T-helper 2 cell treated with Interferon-gamma antibody and Interleukin-4, amounts not matched to agents 5 μg/mL and 100 μg/mL, for 36 hours (primary cell): ENCODE measurements at places on chromosomes 3 and 15.

DNA sequence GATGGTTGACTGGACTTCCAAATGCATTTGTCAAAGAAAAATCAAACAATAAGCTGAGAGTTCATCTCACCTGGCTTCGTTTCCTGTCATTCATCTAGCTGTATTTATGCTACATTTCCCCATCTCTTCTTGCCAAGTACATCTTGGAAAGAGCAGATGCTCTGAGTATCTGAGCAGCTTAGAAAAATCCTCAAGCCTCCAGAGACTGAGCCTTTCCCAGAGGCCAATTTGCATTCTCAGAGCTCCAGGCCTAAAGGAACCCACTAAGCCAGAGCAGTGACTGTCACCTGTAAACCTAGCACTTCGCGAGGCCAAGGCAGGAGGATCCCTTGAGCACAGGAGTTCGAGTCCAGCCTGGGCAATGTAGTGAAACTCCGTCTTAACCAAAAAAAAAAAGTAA, 100.5 kb downstream of the XXYLT1 start:
- no peak for DNase-seq

DNA sequence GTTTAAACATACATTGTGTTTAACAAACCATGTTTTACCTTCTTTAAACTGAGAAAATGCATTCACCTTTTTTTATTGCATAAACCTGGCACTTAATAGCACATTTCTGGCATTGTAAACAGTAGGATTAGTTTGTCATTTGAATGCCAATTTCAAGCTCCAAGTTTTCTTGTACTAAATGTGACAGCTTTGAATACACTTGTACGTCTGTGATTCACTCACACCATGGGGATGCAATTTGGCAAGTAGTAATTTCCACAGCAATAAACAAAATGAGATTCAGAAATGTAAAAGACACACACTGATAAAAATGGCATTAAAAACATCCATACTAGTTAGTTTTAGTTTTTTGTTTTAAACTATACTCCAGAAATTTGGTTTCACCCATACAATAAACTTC, 598.9 kb downstream of the SI start:
- no peak for DNase-seq

- DNase-seq: no peak
Measured at GRCh38 chr3:120763601-120764000, 21.1 kb downstream of the GTF2E1 start.

DNA sequence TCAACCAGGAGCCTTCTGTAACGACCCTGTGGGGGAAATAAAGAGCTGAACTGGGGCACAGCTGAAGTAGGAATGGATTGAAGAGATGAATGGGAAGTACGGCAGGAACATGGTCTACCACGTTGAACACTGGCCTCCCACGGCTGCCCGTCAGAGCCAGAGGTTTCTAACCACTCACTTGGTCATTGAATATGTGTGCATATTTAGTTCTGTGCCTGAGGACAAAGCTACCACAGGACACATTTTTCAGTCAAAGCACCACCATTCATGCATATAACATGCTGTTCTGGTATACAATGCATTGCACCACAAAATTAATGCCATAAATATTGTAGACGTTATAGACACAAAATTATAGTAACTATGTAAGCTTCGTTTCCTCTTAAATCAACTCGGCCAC, 75.5 kb downstream of the MB21D2 start:
- DNase-seq: no peak

DNA sequence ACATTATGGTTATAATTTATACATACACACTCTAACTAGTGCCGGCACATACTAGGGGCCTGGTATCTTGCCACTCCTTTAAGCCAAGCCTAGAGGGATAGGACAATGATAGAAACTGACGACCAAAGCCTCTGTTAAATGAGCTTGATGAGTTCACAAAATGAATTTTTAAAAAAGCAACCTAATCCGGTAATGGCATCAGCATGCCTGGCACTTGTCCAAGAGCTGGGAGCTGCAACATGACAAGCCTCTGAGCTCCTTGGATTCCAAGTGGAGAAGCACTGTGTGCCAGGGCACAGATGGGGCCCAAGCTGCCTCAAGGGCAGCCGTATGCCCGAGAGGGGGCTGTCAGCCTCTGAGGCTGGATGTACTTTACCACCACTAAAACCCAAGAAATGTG, 9.7 kb downstream of the ETV5 start:
- no peak for DNase-seq

GRCh38 chr15:40053831-40054604, 15.0 kb upstream of the SRP14 start:
- DNase-seq: no peak
